ENCODE measurements at places on chromosomes 4 and X.

DNA sequence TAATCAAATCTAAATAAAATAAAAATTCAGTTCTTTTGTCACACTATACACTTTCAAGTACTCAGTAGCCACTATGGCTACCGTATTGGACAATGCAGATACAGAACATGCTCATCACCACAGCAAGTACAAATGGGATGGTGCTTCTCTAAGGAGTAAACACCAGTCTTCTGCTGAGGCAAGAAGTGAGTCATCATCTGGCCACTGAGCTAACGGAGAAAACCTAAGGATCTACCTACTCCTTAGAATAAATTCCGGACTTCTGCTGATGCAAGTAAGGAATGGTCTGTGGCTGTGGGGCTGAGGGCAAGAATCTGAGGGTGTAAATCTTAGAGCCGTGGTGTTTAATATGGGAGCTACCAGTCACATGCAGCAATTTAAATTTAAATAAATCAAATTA lies 11.3 kb upstream of the RBMXL3 start:
- DNase-seq: no peak

GRCh38 chr4:82430964-82431745 lies 765 bp downstream of the ENOPH1 start:
- peak; percentile 27 for DNase-seq

- DNase-seq: no peak
These were observed 15.3 kb downstream of the SEPSECS start for GRCh38 chr4:25144870-25145481.

GRCh38 chr4:36208893-36209473 lies 35.3 kb downstream of the ARAP2 start:
- no peak for DNase-seq

DNA sequence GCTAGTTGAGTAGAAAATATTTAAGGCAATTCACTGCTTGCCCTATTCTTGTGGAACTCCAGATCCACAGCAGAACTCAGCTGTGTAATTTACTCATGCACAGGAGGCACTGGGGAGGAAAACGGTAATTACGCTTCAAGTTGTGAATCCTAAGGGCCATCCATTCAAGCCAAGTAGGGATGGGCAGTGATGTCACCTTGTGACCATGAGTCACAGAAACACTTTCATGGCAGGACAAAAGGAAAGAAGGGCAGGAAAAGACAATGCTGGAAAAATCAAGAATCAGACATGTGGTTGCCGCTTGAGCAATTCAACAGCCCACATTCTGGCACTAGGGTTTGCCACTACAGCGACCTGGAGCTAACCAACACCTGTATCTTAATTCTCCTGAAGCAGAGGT lies 1.4 kb downstream of the PAQR3 start:
- no peak for DNase-seq

- no peak for DNase-seq
These were observed 240.4 kb upstream of the BMP3 start for GRCh38 chr4:80790152-80790551.

- DNase-seq: no peak
These were observed 103.5 kb downstream of the RPA4 start for GRCh38 chrX:96987228-96987627.

DNA sequence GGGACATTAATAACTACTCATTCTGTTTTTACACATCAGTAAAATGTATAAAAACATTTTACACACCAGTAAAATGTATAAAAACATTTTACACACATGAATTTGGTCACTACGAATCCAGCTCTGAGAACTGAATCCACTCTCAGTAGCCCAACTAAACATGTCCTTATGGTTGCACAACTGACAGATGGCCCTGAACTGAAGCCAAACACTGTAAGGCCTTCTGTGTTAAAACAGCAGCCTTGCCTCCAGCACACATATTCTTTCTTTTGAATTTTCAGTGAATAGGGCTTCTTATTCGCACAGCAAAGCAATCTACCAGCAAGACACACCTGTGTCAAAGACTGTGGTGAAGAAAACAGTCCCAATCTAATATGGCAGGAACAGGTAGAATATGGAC lies 169.9 kb upstream of the FMR1 start:
- no peak for DNase-seq

- no peak for DNase-seq
These were observed 315.6 kb downstream of the ARHGAP24 start for GRCh38 chr4:85790582-85790981.

- no peak for DNase-seq
These were observed 19.3 kb upstream of the ADD1 start for GRCh38 chr4:2824329-2824835.

DNA sequence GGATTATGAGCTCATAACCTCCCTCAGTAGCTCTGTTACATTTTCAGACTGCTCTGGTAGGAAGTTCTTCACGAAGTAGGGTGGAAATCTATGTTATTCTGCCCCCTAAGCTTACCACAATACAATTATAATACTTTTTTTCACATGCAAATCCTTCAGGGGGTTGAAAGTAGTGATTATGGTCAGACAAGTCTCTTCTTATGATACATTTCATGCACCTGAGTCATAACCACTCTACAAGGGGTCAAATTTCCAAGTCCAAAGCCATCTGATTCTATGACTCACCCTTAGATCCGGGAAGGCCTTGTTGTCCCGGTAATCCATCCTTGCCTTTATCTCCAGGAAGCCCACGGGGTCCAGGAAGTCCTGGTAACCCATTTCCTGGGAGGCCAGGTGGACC lies 95.2 kb downstream of the ATG4A start:
- no peak for DNase-seq

GRCh38 chrX:119654112-119654531 lies 38.8 kb downstream of the SEPTIN6 start:
- DNase-seq: no peak

GRCh38 chrX:129784371-129784770 lies 4.6 kb downstream of the SASH3 start:
- no peak for DNase-seq

DNA sequence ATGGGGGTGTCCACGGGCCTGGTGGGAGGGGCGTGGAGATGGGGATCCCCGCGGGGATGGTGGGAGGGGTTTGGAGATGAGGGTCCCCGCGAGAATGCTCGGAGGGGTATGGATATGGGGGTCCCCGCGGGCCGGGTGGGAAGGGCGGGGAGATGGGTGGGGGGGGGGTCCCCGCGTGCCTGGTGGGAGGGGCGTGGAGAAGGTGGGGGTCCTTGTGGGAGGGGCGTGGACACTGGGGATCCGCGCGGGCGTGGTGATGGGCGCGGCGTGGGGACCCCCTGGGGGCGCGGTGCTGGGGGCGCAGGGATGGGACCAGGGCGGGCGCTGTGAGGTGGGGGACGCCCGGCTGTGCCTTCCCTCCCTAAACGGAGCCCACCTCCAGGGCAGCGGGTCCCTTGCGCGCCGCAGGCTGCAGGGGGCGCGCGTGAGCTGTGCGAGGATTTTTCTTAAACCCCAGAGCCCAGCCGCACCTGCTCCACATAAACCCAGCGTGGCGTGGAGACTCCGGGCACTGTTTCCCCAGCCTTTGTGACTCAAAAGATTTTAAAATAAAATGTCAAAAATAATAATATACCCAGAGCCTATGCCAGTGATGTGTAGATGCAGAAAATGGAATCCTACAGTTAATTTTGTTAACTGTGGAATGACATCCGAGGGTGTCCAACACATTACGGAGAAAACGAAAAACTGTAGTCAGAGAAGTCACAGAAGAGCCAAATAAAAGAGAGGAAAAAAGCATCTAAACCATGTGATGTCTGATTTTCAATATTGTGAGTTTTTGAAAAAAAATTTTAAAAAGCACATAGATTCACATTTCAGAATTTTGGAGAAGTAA lies 1.5 kb upstream of the ASMTL start:
- DNase-seq: peak; percentile 96

- no peak for DNase-seq
These were observed 55.7 kb upstream of the PPARGC1A start for GRCh38 chr4:23945451-23946017.

DNA sequence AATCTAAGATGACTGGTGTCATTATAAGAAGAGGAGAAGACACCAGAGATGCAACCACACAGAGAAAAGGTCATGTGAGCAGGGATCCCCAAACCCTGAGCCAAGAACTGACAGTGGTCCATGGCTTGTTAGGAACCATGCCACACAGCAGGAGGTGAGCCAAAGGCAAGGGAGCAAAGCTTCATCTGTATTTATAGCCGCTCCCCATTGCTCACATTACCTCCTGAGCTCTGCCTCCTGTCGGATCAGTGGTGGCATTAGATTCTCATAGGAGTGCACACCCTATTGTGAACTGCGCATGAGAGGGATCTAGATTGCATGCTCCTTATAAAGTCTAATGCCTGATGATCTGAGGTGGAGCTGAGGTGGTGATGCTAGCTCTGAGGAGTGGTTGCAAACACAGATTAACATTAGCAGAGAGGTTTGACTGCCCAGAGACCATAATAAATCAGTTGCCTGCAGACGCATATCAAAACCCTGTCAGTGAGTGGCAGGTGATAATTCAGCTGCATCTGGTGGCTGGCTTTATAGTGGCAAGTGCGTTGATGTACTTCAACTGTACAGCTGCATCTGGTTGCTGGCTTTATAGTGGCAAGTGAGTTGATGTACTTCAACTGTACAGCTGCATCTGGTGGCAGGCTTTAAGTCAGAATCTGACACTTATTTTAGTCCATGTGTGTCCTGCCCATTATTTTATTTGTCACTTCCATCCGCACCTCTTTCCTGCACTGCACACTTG lies 19.8 kb upstream of the CXCL2 start:
- DNase-seq: no peak

- no peak for DNase-seq
These were observed 61.9 kb downstream of the TSC22D3 start for GRCh38 chrX:107713543-107714205.

GRCh38 chr4:144494280-144494679 lies 151.7 kb upstream of the HHIP start:
- DNase-seq: no peak

DNA sequence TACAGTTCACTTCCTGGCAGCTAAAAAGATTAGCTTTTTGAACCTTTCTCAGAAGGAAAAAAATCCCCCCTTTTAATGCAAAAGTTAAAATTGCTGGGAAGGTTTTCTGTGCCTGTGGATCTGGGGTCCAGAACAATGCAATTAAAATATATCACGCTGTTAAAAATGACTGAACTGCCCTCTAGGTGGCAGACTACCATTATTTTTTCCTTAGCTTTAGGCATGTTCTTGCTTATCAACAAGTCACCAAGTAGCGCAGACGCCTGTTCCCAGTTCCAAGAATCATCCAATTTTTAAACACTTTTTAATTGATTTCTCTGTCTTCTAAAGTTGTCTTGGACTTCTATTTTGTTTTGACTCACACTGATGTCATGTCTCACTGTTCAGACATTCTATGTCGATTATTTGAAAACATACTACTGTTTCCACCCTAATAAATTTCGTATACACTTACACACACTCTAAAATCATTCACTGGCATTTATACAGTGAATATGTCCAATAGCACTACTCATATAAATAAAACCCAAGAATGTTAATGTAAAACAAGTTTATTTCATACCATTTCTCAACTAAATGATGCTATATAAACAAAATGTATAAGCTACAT lies 661.6 kb downstream of the RAPGEF2 start:
- DNase-seq: no peak

- DNase-seq: peak; percentile 66
These were observed at the start of gene TAPT1 for GRCh38 chr4:16225863-16226815. Gene TAPT1 (minus strand): TSS chr4:16226471. CDS start chr4:16226457, 14 bp downstream.

DNA sequence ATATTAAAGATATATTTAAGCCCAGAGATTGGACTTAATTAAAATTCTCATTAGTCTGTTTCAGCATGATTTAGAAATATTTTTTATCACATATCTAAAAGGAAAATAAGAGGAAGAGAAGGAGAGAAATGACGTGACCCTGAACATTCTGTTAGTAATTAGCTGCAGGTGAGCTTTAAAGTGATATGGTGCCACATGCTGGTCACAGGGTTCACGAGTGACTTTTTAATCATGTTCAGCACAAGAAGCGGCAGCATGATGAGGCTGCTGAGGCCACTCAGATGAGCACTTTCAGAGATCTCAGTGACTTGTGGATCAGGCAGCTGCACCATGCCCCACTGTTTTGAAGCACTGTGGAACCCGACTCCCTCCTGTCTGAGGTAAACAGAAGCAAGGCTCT lies 37.9 kb upstream of the NPY2R start:
- DNase-seq: no peak

DNA sequence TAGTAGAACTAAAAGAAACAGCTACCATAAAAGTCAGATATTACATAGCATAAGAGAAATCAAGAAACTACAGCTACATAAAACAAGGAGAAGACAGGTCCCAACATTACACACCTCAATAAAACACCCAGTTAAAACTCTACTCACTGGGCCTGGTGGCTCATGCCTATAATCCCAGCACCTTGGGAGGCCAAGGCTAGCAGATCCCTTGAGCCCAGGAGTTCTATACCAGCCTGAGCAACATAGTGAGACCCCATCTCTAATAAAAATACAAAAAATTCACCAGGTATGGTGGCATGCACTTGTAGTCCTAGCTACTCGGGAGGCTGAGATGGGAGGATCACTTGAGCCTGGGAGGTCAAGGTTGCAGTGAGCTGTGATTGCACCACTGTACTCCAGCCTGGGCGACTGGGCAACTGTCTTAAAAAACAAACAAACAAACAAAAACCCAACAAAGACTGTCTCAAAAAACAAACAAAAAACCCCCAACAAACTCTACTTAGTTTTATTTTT lies 15.2 kb upstream of the TXLNG start:
- DNase-seq: no peak

DNA sequence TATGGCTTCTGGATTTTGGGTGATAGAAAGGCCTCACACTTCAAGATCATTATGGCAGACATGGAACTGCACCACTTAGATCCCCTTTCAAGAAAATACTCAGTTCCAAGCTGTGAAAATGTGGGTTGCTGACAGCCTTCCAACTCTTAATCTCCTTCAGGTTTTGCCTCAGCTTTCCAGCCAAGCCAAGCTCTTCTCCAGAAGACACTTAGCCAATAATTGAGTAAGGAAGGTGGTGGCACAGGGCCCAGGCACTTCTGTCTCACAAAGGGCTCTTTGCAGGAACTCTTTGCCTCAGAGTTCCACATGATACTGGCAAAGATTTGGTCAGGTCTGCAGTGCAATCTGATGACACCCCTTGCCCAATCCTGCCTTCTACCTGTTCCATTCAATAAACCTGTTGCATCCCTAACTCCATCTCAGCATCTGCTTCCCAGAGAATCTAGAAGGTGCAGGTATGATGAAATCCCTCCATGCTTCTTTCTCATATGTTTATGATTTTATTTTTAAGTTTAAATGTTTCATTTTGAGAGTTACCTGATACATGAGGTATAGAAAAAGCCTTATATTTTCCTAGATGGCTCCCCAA lies 30.6 kb downstream of the ANXA5 start:
- DNase-seq: no peak

- DNase-seq: no peak
These were observed 102.8 kb upstream of the BMP2K start for GRCh38 chr4:78673337-78673736.

DNA sequence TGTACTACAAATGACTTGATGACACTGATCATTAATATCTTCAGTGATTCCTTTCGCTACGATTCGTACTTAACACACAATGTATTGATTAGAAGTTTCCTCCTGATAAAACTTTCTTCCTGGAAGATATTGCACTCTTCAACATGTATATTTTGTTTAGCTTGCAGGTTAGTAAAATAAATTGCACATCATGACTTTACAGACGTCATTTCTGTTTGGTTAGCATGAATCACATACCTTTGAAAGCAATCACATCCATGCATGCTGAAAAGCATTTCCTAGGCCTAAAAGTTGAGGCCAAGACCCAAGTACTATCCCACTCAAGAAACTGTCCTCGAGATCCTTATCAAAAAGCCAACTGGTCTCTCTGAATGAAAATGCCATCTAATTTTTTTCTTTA lies 1841.0 kb upstream of the PCDH7 start:
- DNase-seq: no peak
